ENCODE measurements at places on chromosomes 16 and 17. TPM values are rescaled to one million over a fixed set of nuclear protein-coding genes. Genes with fewer than 3 reads are reported as not detected.

- DNase-seq: no peak
- H3K27ac ChIP-seq: no peak overlapping the region
- H3K4me3 ChIP-seq: no peak overlapping the region
- H3K27me3 ChIP-seq: no peaks in the 10 kb centered on the region
- H3K36me3 ChIP-seq: no peaks in the 10 kb centered on the region
These were observed 3.6 kb upstream of the SLC16A5 start for GRCh38 chr17:75084039-75084660.

DNA sequence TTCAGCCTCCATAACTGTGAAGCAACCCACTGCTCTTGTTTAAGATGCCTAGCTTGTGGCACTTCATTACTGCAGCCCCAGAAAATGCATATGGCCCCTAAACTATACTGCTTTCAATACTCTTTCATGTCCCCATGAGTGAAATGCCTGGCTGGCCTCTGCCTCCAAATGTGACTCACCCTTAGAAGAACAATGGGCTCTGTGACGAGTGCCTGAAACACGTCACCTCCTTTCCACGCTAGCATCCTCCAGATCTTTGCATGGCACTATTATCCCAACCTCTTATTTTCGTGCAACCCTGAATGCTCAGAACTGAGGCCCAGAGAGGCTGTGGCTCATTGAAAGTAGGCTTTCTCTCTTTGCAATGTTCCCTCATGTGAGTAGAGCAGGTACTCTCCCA lies 233.1 kb downstream of the CBLN1 start:
- no peaks in the 10 kb centered on the region for H3K36me3 ChIP-seq
- DNase-seq: peak; percentile 1
- H3K27me3 ChIP-seq: no peaks in the 10 kb centered on the region
- H3K27ac ChIP-seq: no peak overlapping the region
- no peak overlapping the region for H3K4me3 ChIP-seq
- no peaks in the 10 kb centered on the region for H3K4me1 ChIP-seq

GRCh38 chr16:86430814-86431213 lies 79.5 kb upstream of the FOXF1 start:
- H3K27me3 ChIP-seq: peaks cover 3% of the 10 kb centered on the region
- H3K4me3 ChIP-seq: no peak overlapping the region
- peak; percentile 46 for DNase-seq
- peaks cover 5% of the 10 kb centered on the region for H3K4me1 ChIP-seq
- no peaks in the 10 kb centered on the region for H3K36me3 ChIP-seq

GRCh38 chr16:68448360-68448970 lies at the start of gene SMPD3:
SMPD3 (minus strand) TSS chr16:68448508; CDS start chr16:68372181, 76,327 bp downstream.
- peaks cover 7% of the 10 kb centered on the region for H3K4me1 ChIP-seq
- peaks cover 10% of the 10 kb centered on the region for H3K27me3 ChIP-seq
- DNase-seq: peak; percentile 97
- H3K36me3 ChIP-seq: no peaks in the 10 kb centered on the region
- no peak within 1 kb of the TSS for H3K27ac ChIP-seq
- peak within 1 kb of the TSS; percentile 30 for H3K4me3 ChIP-seq

DNA sequence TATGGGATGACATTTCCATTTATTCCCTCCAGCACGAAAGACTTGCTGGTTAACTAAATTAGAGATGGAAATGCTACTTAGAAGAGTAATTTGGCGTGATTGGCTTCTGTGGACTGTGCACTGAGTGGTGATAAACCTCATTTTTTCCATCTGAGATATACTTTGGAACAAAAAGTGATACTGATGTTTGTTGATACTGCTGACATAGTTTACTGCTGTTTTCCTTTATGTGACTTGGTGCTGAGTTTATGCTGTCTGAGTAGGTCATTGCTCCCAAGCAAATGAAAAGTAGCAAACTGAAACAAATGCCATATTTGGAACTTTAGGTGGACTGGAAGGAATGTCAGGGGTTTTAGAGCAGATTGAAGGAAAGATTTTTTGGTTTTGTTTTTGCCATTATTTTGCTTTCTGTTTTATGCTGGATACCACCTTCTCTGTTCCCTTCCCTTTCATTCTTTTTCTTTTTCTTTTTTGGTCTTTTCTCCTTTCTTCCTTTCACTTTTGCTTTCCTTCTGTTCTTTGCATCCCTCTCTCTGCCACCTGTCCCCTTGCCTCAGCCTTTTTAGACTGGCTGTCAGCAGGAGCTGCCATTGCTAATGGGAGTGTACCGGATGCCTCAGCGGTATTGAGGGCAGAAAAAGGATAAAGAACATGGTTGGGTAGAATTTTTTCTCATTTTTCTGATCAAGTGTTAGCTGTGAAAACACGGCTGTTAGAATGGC lies 41.8 kb downstream of the NUP93 start:
- peaks cover 19% of the 10 kb centered on the region for H3K4me1 ChIP-seq
- DNase-seq: peak; percentile 61
- peak overlapping the region; percentile 95 for H3K27ac ChIP-seq
- no peaks in the 10 kb centered on the region for H3K36me3 ChIP-seq
- peak overlapping the region; percentile 37 for H3K4me3 ChIP-seq

GRCh38 chr17:4551141-4551540 lies 4.0 kb downstream of the MYBBP1A start:
- H3K27me3 ChIP-seq: no peaks in the 10 kb centered on the region
- no peak for DNase-seq
- H3K4me3 ChIP-seq: no peak overlapping the region
- H3K4me1 ChIP-seq: peaks cover 10% of the 10 kb centered on the region
- H3K36me3 ChIP-seq: peaks cover 56% of the 10 kb centered on the region
- H3K27ac ChIP-seq: no peak overlapping the region

DNA sequence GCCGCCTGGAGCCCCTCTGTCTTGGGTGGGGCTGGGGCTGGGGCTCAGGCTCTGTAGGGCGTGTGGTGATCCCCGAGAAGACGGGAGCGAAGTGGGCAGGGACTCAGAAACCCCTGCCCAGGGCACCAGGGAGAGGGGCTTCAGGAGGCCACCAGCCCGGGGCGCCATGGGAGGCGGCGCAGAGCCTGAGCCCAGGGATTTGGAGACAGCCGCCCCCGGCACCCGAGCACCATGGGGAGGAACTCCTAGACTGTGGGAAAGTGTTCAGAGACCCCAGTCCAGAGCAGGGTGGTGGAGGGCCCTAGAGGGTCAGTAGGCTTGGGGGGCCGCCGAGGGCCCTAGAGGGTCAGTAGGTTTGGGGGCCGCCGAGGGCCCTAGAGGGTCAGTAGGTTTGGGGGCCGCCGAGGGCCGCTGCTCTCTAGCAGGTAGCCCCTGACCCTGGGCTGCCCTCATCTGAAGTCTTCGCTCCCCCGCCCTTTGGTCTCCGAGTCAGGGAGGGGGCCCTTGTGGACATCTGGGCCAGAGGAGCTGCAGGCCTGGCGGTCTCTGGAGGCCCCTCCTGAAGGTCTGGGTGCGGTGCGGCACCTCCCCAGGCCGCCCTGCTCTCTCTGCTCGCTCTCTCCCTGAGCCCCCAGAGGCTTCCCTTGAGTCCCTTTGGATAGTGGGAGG lies 734 bp downstream of the ARHGDIG start:
- H3K36me3 ChIP-seq: no peaks in the 10 kb centered on the region
- no peak for DNase-seq
- H3K4me1 ChIP-seq: no peaks in the 10 kb centered on the region
- no peak overlapping the region for H3K4me3 ChIP-seq
- H3K27ac ChIP-seq: no peak overlapping the region

- DNase-seq: no peak
- peaks cover 52% of the 10 kb centered on the region for H3K36me3 ChIP-seq
- no peaks in the 10 kb centered on the region for H3K4me1 ChIP-seq
These were observed 1.3 kb downstream of the PRSS53 start for GRCh38 chr16:31087481-31087880.

DNA sequence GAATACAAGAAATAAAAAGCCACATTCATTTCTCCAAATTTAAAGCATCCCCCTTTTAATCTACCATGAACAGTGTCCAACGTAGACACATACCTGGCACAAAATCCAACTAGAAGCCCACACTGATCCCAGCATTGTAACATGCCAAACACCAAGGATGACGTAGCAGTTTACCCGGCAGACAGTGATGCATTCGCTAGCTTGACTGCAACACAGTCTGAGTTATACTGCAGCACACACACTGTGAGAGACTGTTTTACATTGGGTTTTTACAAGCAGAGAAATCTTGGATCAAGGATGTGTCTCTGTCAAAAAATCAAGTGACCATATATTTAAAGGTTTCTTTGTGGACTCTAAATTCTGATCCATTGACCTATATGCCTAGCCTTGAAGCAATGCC lies 74.5 kb upstream of the C17orf78 start:
- no peaks in the 10 kb centered on the region for H3K27me3 ChIP-seq
- peaks cover 5% of the 10 kb centered on the region for H3K4me1 ChIP-seq
- no peak overlapping the region for H3K4me3 ChIP-seq
- H3K36me3 ChIP-seq: no peaks in the 10 kb centered on the region
- H3K27ac ChIP-seq: no peak overlapping the region

- no peaks in the 10 kb centered on the region for H3K4me1 ChIP-seq
- H3K4me3 ChIP-seq: no peak overlapping the region
- H3K27me3 ChIP-seq: no peaks in the 10 kb centered on the region
- no peaks in the 10 kb centered on the region for H3K36me3 ChIP-seq
- DNase-seq: no peak
These were observed 107.1 kb downstream of the ADAMTS18 start for GRCh38 chr16:77327717-77328116.

GRCh38 chr17:75861927-75862317 lies 6.8 kb upstream of the WBP2 start:
- H3K36me3 ChIP-seq: no peaks in the 10 kb centered on the region
- H3K27ac ChIP-seq: no peak overlapping the region
- H3K4me1 ChIP-seq: peaks cover 8% of the 10 kb centered on the region
- no peak for DNase-seq
- H3K27me3 ChIP-seq: no peaks in the 10 kb centered on the region
- no peak overlapping the region for H3K4me3 ChIP-seq

Gene ZNF287
- polyA plus RNA-seq: 5.3 TPM

- no peak overlapping the region for H3K4me3 ChIP-seq
- H3K36me3 ChIP-seq: no peaks in the 10 kb centered on the region
- peaks cover 59% of the 10 kb centered on the region for H3K27me3 ChIP-seq
These were observed 6.3 kb downstream of the KRT24 start for GRCh38 chr17:40697297-40697696.

DNA sequence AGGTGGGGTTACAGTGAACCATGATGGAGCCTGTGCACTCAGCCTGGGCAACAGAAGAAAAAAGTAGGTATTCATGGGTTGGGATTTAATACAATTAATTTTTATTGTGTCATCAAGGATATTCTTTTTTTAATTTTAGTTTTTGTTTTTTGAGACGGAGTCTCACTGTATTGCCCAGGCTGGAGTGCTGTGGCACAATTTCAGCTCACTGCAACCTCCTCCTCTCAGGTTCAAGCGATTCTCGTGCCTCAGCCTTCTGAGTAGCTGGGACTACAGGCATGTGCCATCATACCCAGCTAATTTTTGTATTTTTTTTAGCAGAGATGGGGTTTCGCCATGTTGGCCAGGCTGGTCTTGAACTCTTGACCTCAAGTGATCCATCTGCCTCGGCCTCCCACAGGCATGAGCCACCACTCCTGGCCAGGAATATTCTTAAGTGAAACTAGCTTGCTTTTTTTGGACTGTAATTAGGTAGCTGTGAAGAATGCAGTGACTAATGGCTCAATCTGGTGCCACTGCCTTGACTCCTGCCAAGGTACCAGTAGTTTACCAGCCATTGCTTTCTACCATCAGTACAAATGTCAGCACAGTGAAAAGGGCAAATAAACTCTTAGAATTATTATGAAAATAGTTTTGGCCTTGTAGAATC lies 4.8 kb downstream of the PPM1D start:
- H3K27ac ChIP-seq: no peak overlapping the region
- DNase-seq: peak; percentile 51
- peaks cover 3% of the 10 kb centered on the region for H3K4me1 ChIP-seq
- no peaks in the 10 kb centered on the region for H3K27me3 ChIP-seq
- H3K4me3 ChIP-seq: no peak overlapping the region

GRCh38 chr17:73098919-73099318 lies 6.4 kb upstream of the SLC39A11 start:
- H3K4me1 ChIP-seq: no peaks in the 10 kb centered on the region
- peaks cover 8% of the 10 kb centered on the region for H3K27me3 ChIP-seq
- H3K4me3 ChIP-seq: no peak overlapping the region
- DNase-seq: no peak
- H3K27ac ChIP-seq: no peak overlapping the region
- no peaks in the 10 kb centered on the region for H3K36me3 ChIP-seq

DNA sequence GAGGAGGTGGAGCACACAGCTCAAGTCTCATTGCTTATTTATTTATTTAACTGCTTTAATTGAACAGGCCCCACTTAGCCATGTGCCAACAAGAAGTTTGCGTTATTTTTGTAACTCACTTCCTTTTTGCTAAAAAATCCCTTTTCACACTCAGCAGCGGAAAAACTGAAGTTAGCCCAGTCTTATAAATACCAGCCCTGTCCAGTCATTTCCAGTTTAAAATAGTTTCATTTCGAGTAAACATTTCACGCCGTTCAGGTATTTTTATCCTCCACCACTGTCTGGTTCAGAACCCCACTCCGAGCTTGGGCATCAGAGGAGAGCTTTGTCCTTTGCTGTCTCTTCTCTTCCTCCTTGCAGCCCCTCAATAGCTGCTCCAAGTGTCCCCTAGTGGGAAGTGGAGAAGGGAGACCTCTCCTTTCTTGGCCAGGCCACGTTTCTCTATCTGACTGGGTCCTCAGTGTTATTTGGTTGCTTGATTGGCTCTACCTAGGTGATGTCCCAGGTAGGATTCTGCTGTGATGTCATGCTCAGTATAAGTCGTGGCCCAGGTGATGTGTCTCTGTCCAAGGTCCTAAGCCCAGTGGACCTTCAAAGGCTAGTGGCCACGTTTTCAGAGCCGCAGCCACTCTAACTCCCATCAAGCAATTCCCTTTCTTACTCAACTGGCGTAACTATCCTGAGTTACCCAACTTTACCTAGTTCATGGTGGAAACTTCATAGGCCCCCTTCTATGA lies 53.0 kb upstream of the GAS7 start:
- H3K27ac ChIP-seq: no peak overlapping the region
- no peaks in the 10 kb centered on the region for H3K36me3 ChIP-seq
- no peak for DNase-seq
- H3K4me1 ChIP-seq: no peaks in the 10 kb centered on the region
- no peaks in the 10 kb centered on the region for H3K27me3 ChIP-seq

- no peak overlapping the region for H3K4me3 ChIP-seq
- H3K36me3 ChIP-seq: no peaks in the 10 kb centered on the region
These were observed 64.8 kb upstream of the TBC1D3K start for GRCh38 chr17:37859451-37859850.

DNA sequence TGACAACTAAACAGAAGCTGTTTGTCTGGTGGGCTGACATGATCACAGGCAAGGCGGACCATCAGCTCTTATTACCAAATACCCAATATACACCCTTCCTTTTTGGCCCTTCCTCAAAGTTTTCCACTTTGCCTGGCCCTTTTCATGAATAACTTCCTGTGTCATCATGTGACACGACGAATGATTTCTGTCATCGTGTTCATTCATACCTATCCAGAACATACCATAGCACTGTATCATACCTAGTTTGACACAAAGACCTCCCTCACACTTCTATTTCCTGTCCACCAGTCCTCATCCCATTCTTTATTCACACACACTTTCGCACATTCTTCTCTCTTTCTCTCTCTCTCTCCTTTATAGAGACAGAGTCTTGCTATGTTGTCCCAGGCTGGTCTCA lies 131.8 kb downstream of the STX8 start:
- H3K4me1 ChIP-seq: peaks cover 3% of the 10 kb centered on the region
- no peak for DNase-seq
- H3K27me3 ChIP-seq: no peaks in the 10 kb centered on the region
- H3K4me3 ChIP-seq: no peak overlapping the region
- H3K36me3 ChIP-seq: no peaks in the 10 kb centered on the region

GRCh38 chr16:1054660-1055556 lies 17.6 kb upstream of the SSTR5 start:
- peak; percentile 29 for DNase-seq
- H3K27me3 ChIP-seq: peaks cover 13% of the 10 kb centered on the region
- no peak overlapping the region for H3K27ac ChIP-seq
- H3K36me3 ChIP-seq: no peaks in the 10 kb centered on the region
- H3K4me3 ChIP-seq: no peak overlapping the region

Gene ABCA8
- 1.8 TPM for polyA plus RNA-seq
